ENCODE measurements at places on chromosomes 11 and 22.

GRCh38 chr11:82979824-82980223 is 78.3 kb downstream of the DDIAS start:
- no peak for DNase-seq

DNA sequence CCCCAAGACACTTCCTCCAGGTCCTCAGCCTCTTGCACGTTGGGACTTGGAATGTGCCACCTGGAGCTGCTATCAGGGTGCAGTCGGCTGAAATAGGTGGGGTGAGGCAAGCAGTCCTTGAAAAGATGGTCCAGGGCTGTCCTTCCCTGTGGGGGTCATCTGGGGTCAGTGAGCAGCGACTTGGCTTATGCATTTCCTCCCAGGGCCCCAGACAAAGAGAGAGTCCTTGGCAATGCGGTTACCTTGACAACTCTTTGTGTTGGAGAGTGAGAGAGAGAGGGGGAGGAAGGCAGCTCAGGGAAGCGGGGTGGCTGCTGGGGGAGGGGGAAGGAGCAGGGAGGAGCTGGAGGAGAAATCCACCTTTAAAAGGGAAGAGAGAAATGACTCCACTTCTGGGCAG is 93.8 kb downstream of the MIAT start:
- no peak for DNase-seq

DNA sequence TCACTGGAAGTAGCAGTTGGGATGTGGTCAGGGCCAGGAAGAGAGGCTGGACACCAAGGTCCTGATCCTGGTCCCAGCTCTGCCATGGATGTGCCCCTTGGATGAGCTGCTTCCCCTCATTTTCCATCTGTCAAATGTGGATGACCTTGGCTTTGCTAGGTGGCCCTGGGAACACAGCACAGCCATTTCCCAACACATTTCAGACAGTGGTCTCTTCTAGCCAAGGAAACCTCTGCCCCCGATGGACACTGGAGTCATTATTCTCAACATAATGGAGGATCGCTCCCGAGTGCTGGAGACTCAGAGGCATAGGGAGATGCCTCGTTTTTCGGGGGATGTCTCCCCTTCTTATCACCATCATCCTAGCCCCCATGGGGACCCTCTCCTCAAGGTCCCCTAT is 13.6 kb upstream of the MPPED1 start:
- no peak for DNase-seq

DNA sequence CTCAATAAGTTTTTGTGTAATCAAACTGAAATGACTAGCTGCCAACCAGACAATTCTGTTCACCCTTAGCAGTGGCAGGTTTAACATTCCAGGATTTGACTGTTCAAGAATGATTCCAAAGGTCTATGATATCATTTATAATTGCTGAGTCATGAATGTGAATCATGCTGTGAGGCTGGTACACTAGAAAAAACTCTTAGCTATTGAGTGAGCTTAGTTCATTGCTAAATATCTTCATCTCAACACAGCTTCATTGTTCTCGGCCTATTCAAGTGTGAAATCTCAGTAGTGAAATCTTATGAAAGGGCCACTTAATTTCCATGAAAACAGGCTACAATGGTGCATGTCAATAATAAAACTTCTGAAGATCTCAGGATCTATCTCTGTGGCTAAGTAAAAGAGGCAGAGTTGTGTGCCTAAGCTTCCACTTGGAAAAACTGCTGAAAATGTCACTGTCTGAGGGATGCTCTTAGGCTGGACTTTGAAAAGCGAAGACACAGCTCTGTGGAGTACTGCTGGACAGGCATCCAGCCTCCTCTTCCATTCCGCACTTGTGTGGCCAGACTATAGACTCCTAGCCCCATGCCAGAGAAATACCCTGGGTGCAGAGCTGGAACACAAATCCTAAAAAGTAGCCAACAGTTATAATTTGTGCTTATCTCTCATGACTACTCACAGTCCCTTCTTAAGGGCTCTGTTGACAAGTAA is 12.8 kb downstream of the AQP11 start:
- no peak for DNase-seq

DNA sequence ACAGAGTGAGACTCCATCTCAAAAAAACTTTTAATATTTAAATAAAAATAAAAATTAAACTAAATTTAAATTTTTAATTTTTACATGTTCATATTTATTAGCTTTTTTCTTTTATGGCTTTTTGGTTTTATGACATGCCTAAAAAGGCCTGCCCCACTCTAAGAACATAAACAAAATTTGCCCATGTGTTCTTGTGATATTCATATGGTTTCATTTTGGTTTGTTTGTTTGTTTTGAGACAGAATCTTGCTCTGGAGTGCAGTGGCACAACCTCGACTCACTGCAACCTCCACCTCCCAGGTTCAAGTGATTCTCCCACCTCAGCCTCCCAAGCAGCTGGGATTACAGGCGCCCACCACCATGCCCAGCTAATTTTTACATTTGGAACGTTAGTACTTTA is 27.7 kb downstream of the SUSD2 start:
- no peak for DNase-seq

DNA sequence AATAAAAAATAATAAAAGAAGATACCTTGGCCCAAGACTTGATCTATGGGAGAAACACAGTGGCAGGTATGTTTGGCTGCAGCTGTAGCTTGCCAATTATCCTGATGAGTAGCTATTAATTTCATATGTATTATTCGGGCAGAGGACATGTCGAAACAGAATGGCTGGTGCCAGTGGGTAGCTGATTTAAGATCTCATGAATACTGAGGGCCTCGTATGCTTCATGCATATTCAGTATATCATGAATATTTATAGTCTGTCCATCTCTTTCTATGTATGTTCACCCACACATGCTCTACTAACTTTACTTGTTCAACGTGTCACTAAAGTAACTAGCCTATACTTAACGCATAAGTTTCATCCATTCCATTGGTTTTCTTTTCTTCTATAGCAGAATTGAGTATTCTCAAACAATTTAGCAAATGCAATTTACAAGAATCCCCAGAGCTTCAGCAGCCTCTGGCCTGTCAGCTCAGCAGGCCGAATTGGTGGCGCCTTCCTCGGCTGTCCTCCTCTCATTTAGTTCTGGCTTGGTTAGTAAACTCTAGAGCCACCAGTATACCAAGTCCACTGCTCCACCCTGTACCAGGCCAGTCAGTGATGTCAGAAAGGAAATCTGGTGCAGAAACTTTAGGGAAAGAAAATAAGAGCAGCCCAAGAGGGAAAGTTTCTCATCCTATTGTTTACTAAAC is 17.9 kb downstream of the ART5 start:
- no peak for DNase-seq

DNA sequence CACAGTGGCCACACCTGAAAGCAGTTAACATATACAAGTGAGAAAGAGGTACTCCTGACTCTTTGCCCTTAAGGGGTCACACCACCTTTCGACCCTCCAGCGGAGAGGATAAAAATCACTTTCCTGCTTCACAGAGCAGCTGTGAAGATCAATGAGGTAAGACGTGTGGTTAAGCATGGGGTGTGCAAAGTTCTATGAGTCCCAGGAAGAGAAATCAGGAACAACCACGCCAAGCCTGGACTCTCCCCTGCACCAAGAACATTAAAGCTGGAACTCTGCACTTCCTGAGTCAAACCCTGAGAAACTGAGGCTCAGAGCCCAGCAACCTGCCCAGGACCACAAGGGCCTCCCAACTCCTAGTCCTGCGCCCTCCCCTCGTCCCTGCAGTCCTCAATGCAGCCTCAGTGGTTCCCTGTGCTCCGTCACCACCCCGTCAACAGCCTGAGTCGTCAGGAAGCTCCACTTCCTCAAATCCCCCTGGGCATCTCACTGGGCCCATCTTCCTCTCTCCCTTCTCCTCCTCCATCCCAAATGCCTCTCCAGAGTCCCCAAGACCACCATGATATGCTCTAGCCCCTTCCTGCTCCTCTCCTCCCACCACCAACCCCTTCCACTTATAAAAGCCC is 17.7 kb downstream of the TNKS1BP1 start:
- no peak for DNase-seq

DNA sequence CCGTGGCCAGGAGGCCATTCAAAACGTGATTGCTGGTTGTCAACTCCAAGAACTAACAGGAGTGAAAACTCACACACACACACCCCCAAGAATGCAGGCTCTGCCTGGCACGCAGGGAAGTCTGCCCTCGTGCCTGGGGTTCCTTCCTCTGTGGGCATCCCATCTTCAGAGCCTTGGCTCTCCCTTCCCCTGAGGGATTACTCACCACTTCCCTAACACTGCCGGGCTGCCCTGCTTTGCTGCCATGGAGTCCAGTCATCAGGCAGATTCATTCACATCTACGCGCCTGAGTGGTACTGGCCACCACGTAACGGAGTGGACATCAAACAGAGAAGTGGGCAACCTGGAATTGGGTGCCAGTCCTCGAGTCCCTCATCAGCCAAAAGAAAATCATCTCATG is 120.7 kb upstream of the TMEM45B start:
- DNase-seq: no peak

GRCh38 chr11:108224911-108225786 is 2.3 kb downstream of the ATM start:
- peak; percentile 41 for DNase-seq

DNA sequence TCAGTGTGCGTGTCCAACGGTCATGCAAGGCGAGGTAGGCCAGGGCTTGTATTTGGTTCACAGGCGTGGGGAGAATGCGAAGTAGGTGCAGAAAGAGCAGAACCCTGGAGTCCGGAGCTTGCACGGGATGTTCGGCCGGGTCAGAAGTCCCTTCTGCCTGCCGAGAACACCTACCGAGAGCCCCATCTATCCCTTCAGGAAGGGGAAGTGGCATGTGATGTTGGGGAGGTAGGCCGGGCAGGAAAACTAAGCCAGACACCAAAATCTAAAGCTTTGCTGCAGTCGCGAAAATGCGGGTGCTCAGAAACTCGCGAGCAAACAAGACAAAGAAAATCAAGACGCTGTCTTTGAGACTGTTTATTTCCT is 435 bp upstream of the TAF6L start:
- peak; percentile 15 for DNase-seq

DNA sequence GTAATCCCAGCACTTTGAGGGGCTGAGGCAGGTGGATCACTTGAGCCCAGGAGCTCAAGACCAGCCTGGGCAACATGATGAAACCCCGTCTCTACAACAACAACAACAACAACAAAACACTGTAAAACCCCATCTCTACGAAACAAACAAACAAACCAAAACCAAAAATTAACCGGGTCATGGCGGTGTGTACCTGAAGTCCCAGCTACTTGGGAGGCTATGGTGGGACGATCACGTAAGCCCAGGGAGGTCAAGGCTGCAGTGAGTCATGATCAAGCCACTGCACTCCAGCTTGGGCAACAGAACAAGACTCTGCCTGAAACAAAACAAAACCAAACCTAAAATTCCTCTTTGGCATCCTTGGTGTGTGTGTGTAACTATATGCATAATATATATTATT is 7.0 kb upstream of the POLA2 start:
- DNase-seq: no peak

GRCh38 chr11:118060869-118061268 is 16.0 kb upstream of the TMPRSS4 start:
- DNase-seq: no peak

DNA sequence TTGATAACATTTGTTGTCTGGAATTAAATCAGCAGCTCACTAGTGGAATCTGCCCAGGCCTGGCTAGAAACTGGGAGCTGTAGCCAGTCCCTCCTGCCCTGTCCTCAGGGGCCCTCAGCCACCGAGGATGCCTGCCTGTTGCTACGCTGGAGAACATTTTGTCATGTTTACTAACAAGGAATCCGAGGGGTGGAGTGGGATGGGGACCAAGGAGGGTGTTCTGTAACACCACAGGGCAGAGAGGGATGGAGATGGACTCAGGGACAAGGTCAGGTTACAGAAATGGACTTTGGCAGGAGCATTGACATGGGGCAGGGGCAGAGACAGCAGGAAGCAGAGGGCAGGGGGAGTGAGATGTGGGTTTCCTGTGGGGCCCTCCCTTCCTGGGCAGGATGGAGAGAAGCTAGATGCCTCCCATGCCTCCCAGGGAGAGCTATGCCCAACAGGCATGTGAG is 45.8 kb upstream of the AMPD3 start:
- DNase-seq: no peak

DNA sequence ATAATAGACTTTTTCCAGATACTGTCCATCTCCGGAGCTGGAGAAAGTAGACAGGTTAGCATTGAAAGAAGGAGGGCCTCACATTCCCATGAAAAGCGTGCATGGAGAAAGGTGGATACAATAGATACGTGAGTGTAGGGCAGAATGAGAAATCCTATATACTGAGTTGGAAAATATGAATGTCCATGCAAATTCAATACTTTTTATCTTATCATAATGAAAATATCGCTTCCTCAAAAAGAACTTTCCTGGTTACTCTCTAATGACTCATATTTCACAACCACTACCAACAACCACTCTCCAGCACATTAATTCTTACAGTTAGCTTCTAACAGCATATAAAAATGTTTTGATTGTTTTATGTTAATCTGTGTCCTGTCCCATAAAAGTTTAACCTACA is 22.0 kb upstream of the MS4A6A start:
- no peak for DNase-seq

DNA sequence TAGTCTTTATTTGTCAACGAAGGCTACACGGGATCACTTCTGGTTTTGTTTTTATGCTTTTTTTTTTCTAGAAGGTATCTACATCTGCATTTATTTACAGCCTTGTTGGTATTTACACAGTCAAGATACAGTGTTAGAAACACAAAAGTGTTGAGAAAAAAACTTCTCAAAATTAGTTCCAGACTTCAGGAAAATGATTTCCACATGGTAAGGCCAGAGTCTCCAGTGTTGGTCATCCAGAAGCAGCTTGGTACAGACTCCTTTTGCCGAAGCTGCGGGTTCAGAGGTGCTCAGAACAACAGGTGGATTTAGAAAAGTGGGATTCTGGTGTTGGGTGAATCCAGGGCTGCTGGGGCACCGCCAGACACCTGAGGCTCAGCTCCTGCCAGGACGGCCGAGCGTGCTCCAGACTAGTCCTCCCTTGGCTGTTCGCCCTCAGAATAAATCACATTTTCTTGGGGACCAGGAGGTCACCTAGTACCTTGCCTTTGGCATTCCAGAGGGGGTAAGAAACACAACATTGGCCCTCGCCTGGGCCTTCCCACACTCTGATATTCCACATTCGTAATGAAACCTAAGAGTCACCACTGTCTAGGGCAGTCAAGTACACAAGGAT is 78.7 kb upstream of the NARS2 start:
- no peak for DNase-seq
